ENCODE measurements at places on chromosomes 1 and 21.
A peak's percentile ranks its signal among the peaks of the same experiment; 100 is the strongest.

GRCh38 chr1:49208712-49209111 is 432.0 kb upstream of the BEND5 start:
- no peak for DNase-seq

GRCh38 chr21:43892984-43893535 is 28.0 kb downstream of the AGPAT3 start:
- DNase-seq: no peak

DNA sequence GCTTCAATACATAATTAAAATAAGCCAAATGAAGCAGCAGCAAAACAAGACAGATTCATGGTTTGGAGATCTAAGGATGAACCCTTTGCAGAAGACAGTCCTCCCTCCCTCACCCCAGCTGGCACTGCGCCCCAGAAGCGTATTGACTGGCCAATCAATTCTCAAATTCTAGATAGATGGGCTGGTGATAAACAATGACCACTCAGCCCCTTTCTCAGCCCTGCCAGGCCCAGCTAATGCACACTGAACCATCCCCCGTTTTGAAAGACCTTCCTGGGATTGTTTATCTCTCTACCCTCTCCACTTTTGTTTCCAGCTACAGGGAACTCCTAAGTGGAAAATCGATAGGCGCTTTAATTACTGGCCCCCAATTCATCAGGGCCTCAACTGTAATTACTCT is 29.0 kb downstream of the TNR start:
- no peak for DNase-seq

- DNase-seq: no peak
These were observed 26.0 kb downstream of the ARID1A start for GRCh38 chr1:26721669-26722355.

- DNase-seq: no peak
These were observed 287.1 kb upstream of the ADGRL4 start for GRCh38 chr1:79293611-79294010.

DNA sequence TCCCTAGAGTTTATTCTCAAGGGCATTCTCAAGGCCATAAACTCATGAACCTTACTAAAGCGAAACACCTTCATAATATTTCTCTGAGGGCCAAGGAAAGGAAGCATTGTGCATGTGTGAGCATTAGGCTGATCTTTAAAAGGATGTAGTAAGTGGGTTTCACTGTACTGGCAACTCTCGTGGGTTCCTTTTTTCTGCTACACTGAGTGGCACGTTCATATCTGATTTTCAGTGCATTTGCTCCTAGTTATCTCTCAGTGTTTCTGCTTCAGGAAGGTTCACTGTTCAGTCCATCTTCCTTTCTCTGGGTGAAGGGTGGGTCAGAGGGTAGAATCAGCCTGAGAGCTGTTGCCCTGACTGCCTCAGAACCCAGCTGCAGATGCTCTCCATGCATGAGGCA is 192.8 kb upstream of the ADGRL2 start:
- no peak for DNase-seq

DNA sequence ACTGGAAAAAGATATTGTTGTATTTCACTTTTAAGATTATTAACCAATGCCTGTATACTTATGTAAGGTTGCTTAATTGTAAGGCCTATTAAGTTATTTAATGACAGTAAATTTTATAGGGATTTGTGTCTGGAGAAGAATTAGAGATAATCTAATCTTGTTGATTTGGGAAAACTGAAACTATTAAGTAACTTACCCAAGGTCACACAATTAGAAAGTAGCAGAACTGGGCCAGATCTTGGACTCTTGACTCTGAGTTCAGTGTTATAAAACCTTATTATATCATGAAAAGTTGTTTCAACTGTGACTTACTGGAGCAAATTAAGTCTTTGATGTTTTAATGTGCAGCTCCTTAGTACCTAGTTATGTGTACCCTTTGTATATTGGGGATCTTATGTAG is 38.5 kb downstream of the CAMTA1 start:
- no peak for DNase-seq

- DNase-seq: no peak
These were observed 28.9 kb downstream of the S100A6 start for GRCh38 chr1:153506831-153507413.

- DNase-seq: no peak
These were observed 9.1 kb downstream of the RPAP2 start for GRCh38 chr1:92307980-92308379.

GRCh38 chr1:156106624-156107488 is 7.7 kb upstream of the LMNA start:
- no peak for DNase-seq

GRCh38 chr1:6099297-6099696 is 53.6 kb downstream of the KCNAB2 start:
- DNase-seq: no peak

DNA sequence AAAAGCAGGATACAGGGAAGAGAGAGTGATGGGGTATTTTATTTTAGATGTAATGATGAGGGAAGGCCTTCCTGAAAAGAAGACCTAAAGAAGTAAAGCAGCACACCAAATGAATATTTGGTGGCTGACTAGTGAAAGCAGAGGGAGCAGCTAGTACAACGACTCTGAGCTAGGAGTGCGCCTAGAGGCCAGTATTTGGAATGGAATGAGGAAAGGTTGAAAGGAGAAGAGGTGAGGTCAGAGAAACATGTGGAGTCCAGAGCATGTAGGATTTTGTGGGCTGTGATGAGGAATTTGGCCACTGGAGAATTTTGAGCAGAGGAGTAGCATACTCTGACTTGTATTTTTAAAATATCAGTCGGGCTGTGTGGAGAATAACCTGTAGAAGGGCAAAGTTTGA is 11.8 kb upstream of the RPL5 start:
- DNase-seq: no peak

- no peak for DNase-seq
These were observed 309 bp downstream of the NSL1 start for GRCh38 chr1:212791261-212791675.

GRCh38 chr1:241638909-241639622 is 1.1 kb downstream of the CHML start:
- no peak for DNase-seq

DNA sequence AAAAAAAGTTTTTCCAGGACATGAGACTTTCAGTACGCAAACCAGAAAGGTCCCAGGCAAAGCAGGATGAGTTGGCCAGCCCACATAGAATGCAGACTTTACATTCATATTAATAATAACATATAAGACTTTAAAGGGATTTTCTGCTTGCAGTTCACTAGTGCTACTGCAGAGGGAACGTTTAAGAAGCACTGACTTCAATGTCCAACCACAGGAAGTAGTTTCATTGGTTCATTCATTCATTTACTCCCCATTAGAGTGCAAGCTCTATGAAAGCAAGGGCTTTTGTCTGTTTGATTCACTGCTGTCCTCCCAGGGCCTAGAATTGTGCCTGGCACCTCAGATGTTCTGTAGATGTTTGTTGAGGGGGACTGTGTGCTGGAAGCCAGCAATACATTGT is 11.8 kb upstream of the SERINC2 start:
- no peak for DNase-seq

- DNase-seq: peak; percentile 52
These were observed 58.1 kb upstream of the COA6 start for GRCh38 chr1:234315091-234315541.

- DNase-seq: no peak
These were observed 21.7 kb downstream of the KCNK2 start for GRCh38 chr1:215104283-215104682.

GRCh38 chr1:47399846-47400155 is 16.3 kb upstream of the FOXE3 start:
- DNase-seq: no peak

- DNase-seq: no peak
These were observed 63.8 kb downstream of the CD34 start for GRCh38 chr1:207847116-207847515.

DNA sequence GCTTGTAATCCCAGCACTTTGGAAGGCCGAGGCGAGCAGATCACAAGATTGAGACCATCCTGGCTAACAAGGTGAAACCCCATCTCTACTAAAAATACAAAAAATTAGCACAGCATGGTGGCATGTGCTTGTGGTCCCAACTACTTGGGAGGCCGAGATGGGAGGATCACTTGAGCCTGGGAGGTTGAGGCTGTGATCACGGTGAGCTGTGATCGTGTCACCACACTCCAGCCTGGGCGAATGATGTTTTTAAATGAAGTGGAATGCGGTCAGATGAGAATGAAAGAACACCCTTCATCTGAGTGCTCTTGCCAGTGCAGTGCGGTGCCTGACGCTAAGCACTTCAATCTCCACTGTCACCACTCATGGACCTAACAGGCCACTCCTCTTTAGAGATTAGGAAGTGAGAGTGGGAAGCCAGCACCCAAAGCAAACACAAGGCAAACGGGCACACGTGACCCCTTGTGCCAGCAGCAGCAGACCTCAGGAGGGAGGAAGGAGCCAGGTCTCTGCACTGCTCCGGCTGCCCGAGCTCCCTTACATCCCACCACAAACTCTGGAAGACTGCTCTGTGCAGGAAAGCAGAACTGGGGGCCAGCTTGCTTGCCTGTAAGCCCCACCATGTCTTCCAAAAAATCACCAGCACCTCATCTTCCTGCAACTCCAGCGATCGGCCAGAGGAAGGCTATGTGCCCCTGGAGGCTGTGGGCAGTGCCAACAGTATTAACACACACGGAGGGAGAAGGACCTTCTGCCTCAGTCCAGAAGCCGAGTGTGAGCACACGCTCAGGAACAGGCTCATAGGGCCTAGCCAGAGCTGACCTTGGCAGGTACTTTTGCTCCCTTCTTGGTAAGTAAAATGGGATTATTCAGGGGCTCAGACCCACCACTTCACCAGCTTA is 9.7 kb downstream of the CTNNBIP1 start:
- no peak for DNase-seq

- DNase-seq: peak; percentile 11
These were observed 325.7 kb downstream of the HHAT start for GRCh38 chr1:210654176-210654981.

DNA sequence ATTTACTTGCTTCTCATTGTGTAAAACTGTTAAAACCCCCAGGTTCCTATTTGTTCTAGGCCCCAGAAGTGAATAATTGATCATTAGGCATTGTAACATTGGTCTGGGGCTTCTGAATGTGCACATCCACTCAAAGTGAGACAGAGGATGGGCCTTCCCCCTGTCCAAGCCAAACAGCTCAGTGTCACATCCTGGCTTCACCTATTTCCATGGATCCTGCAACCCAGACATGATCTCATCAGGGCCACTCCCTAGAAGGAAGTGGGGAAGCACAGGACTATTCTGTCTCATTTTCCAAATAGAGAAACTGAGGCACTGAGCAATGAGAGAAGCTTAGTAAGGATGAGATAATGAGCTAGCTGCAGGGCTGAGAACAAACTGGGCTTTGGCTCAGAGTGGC is 47.4 kb upstream of the TSPAN2 start:
- no peak for DNase-seq

- no peak for DNase-seq
These were observed 136.6 kb upstream of the GFI1 start for GRCh38 chr1:92623187-92623778.

DNA sequence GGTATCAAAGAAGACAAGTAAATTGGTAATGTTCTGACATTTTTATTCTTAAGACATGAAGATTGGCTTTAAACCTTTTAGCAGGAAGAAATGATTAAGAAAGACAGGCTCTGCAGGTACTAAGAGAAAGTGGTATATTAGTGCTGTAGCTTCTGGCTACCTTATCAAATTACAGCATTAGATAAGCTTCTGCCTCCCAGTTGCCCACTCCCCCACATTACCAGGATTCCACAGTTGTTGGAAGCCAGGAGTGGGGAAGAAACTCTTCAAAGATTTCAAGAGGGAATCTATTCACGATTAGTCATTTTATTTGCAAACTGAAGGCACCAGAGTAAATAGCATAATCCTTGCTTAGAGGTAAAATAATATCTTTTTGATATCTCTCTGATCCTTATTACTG is 274.9 kb downstream of the LMO4 start:
- no peak for DNase-seq

- no peak for DNase-seq
These were observed 559.9 kb downstream of the PLPP3 start for GRCh38 chr1:56019472-56019871.

DNA sequence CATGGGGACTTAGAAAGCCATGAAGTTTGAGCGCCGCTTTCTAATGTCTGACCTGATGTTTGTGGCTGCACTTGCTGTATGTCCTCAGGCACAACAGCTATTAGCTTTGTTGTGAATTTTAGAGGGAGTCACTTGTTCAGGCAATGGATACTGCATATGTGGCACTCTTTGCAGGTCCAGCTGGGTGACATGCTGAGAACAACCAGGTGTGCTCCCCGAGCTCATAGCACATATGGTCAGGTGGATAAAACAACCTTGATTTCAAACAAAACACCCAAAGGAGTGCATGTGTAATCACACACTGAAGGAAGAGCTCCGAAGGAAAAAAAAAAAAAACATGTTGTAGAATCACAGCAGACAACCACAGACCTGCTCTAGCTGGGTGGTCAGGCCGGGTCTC is 178.6 kb downstream of the BACH1 start:
- DNase-seq: no peak

GRCh38 chr1:16727190-16728111 is 12.9 kb upstream of the RNU1-4 start:
- DNase-seq: peak; percentile 82

GRCh38 chr1:6148497-6149241 is 31.5 kb downstream of the CHD5 start:
- peak; percentile 62 for DNase-seq

DNA sequence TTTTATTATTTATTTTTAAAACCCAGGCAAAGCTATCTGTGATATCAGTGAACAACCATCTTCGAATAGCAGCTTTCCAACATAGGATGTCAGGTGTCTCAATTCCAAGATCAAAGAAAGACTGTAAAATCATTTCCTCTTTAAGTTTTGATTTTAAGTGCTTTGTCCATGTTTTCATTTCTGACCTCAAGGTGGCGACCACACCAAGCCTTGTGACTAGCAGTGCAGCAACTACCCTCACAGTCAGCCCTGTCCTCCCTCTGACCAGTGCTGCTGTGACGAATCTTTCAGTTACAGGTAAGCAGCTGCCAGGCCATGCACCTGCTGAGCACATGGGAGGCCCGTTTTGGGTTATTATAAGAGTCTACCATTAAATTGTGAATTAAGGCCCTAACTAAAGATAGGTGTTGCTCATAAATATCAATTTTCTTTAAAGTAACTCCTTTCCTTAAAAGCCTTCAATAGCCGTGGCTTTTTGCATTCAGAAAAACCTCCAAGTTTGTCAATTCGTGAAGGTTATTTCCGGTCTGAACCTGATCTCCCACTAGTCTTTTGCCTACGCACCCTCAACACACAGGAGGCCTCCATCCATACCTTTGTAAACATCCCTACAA is 117.0 kb downstream of the CD247 start:
- DNase-seq: peak; percentile 47

DNA sequence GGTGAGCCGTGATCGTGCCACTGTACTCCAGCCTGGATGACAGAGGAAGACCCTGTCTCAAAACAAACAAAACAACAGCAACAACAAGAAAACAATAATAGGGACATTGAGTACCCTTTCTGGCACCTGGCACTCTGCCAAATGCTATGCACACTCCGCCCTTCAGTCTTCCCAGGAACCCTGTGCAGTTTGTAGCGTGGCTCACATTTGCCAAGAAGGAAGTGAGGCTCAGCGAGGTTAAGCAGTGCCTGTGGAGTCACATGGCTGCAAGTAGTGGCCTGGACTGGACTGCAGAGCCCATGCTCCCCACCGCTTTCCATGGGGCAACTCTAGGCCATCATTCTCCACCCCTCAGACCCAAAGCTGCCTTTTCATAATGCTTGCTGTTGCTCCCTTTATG is 5.3 kb upstream of the EVA1B start:
- no peak for DNase-seq

GRCh38 chr1:156750711-156751450 is 594 bp downstream of the HDGF start:
- DNase-seq: peak; percentile 48

Data from activated naive CD4-positive, alpha-beta T cell treated with Interleukin-2 at 50 U/mL for 16 hours (primary cell).